ENCODE measurements at places on chromosomes 4 and X.

DNA sequence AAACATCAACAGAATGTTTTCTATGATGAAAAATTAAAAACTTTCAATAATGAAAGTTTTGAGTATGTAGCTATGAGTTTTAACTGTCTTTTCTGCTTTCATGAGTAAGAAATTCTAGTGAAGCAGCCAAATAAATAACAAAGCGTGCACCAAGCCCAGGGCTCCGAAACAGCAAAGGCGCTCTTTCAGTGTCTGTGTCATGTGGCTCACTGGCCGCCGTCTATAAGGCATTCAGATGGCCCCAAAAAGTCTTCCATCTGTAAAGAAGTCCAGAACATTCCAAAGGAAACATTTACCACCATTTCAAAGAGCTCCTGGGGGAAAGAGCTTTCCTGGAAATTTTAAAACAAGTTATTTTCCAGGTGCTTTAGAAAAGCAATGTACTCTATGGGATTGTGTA, 139.9 kb downstream of the AFAP1 start:
- H3K27me3 ChIP-seq = no peaks in the 10 kb centered on the region
- H3K4me1 ChIP-seq = peaks cover 7% of the 10 kb centered on the region
- peaks cover 35% of the 10 kb centered on the region for H3K36me3 ChIP-seq

DNA sequence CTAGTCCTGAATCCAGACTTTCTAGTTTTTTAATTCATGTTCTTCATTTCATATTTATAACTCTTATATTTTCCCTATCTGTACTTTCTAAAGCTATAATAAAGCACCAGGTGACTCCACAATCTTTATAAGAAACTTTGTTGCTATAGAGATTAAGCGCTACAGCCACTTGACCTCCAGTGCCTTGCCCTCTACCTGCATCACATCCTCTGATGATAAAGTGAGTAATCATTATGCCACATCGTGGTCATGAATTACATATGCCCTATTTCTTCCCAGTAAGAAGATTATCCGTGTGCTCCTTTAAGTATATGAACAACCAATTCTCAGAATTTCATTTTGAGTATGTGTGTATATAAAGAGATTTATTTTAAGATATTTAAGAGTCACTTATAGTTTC, 6.8 kb upstream of the DYNLT3 start:
- H3K27ac ChIP-seq = no peak overlapping the region
- peaks cover 5% of the 10 kb centered on the region for H3K27me3 ChIP-seq
- H3K36me3 ChIP-seq = no peaks in the 10 kb centered on the region
- peaks cover 7% of the 10 kb centered on the region for H3K4me1 ChIP-seq

- H3K36me3 ChIP-seq = no peaks in the 10 kb centered on the region
- peaks cover 1% of the 10 kb centered on the region for H3K27me3 ChIP-seq
- peak overlapping the region; percentile 84 for H3K4me3 ChIP-seq
- peak overlapping the region; percentile 81 for H3K27ac ChIP-seq
- DNase-seq = peak; percentile 65
- peaks cover 10% of the 10 kb centered on the region for H3K4me1 ChIP-seq
These were observed 8.3 kb upstream of the BCOR start for GRCh38 chrX:40105835-40106675.

- no peaks in the 10 kb centered on the region for H3K27me3 ChIP-seq
- H3K36me3 ChIP-seq = no peaks in the 10 kb centered on the region
- H3K4me1 ChIP-seq = no peaks in the 10 kb centered on the region
- no peak overlapping the region for H3K4me3 ChIP-seq
- no peak overlapping the region for H3K27ac ChIP-seq
- DNase-seq = peak; percentile 10
These were observed 35.3 kb upstream of the WAS start for GRCh38 chrX:48648336-48648751.

DNA sequence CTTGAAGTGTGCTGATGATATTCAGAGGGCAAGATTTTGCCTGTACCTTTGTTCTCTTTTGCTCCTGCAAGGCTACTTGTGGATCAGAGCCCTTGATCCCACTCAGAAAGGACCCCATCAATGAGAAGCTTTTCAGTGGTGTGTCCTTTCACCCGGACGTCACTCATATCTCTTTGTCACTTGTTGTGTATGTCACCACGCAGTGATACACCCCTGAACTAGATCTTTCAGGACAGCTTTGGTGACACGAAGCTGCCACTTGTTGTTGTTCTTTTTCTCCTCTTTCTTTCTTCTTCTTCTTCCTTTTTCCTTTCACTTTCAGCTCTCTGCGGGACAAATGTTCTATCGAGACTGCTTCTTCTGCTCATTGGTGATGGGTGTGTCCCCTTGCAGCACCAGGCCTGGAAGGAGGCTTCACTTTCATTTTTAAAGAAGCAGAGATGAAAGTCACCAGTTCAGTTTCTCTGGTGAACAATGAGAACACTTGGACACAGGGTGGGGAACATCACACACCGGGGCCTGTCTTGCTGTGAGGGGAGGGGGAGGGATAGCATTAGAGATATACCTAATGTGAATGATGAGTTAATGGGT, 83.6 kb downstream of the NBDY start:
- H3K36me3 ChIP-seq = peaks cover 14% of the 10 kb centered on the region
- H3K27ac ChIP-seq = peak overlapping the region; percentile 96
- peak; percentile 43 for DNase-seq
- H3K4me1 ChIP-seq = peaks cover 29% of the 10 kb centered on the region

- DNase-seq = no peak
- no peaks in the 10 kb centered on the region for H3K4me1 ChIP-seq
- H3K27ac ChIP-seq = no peak overlapping the region
These were observed 155.9 kb downstream of the APBB2 start for GRCh38 chr4:41058426-41058825.

DNA sequence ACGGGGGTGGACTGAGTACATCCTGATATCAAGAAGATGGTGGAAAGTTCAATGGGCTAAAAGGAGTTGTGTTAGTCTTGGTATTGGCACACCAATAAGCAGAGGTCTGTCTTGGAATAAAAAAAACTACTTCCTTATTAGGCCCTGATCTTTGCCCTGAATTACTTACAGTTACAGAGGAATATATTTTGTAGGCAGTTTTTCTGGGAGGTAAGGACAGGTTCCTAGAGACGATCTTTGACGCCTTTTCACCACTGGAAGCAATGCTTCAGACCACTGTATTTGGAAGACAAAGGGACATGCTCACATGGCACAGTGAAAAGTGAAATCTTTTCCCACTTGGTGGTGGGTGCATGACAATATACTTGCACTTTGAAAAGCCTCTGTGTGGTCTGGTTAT, 618 bp upstream of the XK start:
- H3K27ac ChIP-seq = no peak overlapping the region
- no peak for DNase-seq
- peaks cover 2% of the 10 kb centered on the region for H3K4me1 ChIP-seq

GRCh38 chrX:37075892-37076595, 67.9 kb downstream of the FAM47C start:
- no peaks in the 10 kb centered on the region for H3K36me3 ChIP-seq
- DNase-seq = no peak
- H3K27me3 ChIP-seq = no peaks in the 10 kb centered on the region
- no peak overlapping the region for H3K27ac ChIP-seq

DNA sequence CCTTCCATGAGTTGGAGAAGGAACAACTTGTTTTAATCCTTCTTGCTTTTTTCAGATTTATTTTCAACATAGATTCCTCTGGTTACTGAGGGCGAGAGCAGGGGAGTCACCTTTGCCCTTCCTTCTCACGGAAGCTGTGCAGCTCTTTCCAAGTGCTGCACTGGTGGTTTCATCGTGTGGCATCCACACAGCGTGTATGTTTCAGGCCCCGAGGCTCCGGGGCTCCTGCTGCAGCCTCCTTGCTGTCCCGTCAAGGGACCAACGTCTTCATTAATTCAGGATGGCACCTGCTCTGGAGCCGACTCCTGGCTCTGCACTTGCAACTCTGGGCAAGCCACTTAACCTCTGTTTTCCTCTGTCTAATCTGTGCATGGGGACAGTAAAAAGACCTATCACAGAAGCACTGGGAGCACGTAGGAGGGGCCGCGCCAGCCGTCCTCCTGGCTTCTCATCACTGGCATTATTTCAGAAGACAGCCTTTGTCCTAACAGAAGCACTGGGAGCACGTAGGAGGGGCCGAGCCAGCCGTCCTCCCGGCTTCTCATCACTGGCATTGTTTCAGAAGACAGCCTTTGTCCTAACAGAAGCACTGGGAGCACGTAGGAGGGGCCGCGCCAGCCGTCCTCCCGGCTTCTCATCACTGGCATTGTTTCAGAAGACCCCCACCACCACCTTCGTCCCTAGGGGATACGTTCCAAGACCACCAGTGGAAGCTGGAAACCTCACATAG, 117.8 kb upstream of the NKX1-1 start:
- H3K36me3 ChIP-seq = no peaks in the 10 kb centered on the region
- H3K27me3 ChIP-seq = peaks cover 18% of the 10 kb centered on the region
- H3K4me3 ChIP-seq = no peak overlapping the region

DNA sequence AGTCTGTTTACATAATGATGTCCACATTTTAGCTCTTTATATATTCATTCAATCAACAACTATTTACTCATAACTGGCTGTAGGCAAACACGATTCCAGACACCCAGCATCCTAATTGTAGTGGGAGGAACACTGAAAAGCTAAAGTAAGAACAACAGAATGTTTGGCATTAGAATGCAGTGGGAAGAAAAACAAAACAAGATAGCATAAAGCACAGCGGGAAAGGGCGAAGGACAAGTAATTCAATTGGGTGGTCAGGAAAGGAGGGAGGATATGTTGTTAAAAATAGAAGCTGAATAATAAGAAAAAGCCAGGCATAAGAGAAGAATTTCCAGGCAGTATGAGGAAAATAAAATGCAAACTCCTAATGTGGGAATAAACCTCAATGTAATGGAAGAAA, 189.5 kb upstream of the FAT4 start:
- no peaks in the 10 kb centered on the region for H3K4me1 ChIP-seq
- no peaks in the 10 kb centered on the region for H3K36me3 ChIP-seq
- no peak overlapping the region for H3K4me3 ChIP-seq
- DNase-seq = no peak
- no peaks in the 10 kb centered on the region for H3K27me3 ChIP-seq

DNA sequence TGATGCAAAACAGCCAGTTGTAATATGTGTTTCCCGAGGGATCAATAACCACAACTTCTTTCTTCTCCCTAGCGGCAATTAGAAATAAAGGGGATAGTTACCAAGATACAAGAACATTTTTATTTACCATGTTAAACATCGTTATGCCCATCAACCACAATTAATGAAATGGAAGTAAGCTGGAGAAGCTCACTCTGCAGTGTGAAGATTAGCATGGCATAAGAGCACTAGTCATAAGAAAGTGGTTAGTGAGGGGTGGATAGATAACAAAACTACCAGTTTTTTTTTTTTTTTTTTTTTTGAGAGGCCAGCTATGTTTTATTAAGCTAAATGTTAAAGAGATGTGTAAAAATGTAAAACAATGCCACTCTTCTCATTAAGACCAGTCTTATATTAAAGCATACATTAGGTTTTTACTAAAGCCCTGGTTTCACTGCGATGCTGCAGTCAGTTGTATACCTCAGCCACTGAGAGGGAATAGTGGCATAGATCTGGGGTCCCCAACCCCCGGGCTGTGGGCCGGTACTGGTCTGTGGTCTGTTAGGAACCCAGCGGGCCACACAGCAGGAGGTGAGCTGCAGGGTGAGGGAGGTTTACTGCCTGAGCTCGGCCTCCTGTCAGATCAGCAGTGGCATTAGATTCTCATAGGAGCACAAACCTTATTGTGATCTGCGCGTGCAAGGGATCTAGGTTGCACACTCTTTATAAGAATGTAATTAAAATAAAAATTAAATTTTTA, 27.9 kb upstream of the NFXL1 start:
- peaks cover 7% of the 10 kb centered on the region for H3K27me3 ChIP-seq
- no peak overlapping the region for H3K4me3 ChIP-seq
- no peak overlapping the region for H3K27ac ChIP-seq
- H3K36me3 ChIP-seq = no peaks in the 10 kb centered on the region
- no peaks in the 10 kb centered on the region for H3K4me1 ChIP-seq

DNA sequence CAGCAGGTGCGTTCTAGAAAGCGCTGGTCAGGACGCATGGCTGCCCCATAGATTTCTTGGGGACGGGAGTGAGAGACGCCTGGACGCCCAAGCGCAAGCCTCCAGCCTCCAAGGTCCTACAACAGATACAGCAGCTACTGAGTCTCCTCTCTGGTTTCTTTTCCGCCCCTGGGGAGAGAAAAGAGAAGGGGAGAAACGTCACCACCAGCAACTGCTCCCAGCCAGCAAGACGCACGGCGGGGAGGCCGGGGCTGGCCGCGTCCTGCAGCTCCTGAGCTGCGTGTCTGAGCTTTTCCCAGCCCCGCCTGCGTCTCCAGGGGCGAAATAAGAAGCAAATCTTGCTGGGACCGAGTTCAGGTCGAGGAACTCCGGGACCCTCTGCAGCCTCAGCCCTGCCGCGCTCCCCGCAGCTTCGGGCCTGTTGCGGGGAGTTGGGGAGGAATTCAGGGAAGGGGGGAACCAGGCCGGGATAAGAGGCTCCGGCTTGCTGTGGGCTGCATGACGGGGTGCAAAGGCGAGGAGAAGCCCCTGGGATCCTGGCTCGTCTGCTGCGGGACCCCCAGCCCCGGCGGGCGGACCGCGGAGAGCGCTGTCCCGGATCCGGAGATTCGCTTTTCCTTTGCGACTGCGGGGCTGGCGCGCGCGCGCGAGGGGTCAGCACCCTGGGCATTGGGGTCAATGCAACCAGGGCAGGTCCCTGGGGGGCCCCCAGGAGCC, 6.8 kb upstream of the SHOX start:
- DNase-seq = no peak
- H3K4me1 ChIP-seq = peaks cover 7% of the 10 kb centered on the region
- peaks cover 59% of the 10 kb centered on the region for H3K27me3 ChIP-seq
- H3K27ac ChIP-seq = no peak overlapping the region
- H3K36me3 ChIP-seq = no peaks in the 10 kb centered on the region

- H3K27me3 ChIP-seq = no peaks in the 10 kb centered on the region
- H3K36me3 ChIP-seq = no peaks in the 10 kb centered on the region
- no peak for DNase-seq
- H3K4me1 ChIP-seq = peaks cover 6% of the 10 kb centered on the region
- H3K4me3 ChIP-seq = no peak overlapping the region
These were observed 50.0 kb upstream of the NDST3 start for GRCh38 chr4:117984366-117984680.

DNA sequence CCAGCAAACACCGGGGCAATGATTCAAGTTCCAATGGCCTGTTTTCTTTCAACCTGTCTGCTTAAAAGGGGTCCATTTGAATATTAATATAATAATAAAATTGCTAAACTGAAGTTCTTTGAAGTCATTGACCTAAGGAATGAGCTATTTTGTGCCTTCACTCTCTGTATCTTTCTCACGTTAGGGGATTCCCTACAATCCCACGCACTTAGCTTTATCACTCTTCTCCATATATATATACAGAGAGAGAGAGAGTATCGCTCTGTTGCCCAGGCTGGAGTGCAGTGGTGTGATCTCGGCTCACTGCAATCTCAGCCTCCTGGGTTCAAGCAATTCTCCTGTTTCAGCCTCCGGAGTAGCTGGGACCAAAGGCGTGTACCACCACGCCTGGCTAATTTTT, 83.9 kb upstream of the NWD2 start:
- H3K36me3 ChIP-seq = no peaks in the 10 kb centered on the region
- no peak overlapping the region for H3K27ac ChIP-seq
- no peak for DNase-seq
- no peaks in the 10 kb centered on the region for H3K27me3 ChIP-seq
- H3K4me1 ChIP-seq = no peaks in the 10 kb centered on the region
- H3K4me3 ChIP-seq = no peak overlapping the region

GRCh38 chrX:47047989-47048388, 30.3 kb upstream of the RGN start:
- H3K4me3 ChIP-seq = no peak overlapping the region
- H3K4me1 ChIP-seq = no peaks in the 10 kb centered on the region
- H3K27ac ChIP-seq = no peak overlapping the region

All from activated T-helper 2 cell treated with anti-CD3 and anti-CD28 coated beads, Interferon-gamma antibody, Interleukin-2, Interleukin-4, amounts not matched to agents 10 μg/mL and 5 μg/mL and 100 μg/mL, durations not matched to agents 14 hours and 24 hours and 36 hours (primary cell).